ENCODE measurements at places on chromosomes 1 and 21.

DNA sequence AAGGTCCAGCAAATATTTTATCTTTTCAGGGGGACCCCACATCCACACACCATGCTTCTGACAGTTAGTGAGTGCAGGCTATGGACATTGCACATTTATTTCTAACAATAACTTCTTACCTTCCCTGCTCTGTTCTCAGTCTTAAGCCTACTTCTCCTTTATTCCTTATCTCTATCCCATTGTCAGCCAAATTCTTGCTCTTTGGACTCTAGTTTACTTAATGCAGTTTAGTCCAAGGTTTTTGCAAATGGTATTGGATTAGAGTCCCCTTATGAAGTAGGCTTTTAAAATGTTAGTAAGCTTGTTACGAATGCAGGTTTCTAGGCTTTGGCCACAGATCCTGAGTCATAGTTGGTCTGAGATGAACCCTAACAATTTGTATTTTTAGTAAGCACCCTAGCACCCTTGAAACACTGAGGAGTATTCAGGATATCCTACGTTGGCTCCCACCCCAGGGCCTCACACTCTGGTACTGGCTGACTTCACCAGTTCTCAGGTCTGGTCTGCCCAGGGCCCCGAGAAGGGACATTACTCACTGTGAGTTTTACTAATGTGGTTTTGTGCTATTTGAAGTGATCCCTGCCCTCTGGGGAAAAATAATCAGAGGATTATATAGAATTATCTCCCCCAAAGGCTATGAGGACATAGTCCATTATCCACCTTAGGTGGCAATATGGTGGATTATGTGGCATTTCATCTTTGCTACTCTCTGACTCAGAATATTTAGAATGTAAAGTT lies 239.5 kb downstream of the TGFB2 start:
- DNase-seq: no peak

GRCh38 chr1:29344336-29344735 lies 108.0 kb downstream of the PTPRU start:
- DNase-seq: peak; percentile 18

DNA sequence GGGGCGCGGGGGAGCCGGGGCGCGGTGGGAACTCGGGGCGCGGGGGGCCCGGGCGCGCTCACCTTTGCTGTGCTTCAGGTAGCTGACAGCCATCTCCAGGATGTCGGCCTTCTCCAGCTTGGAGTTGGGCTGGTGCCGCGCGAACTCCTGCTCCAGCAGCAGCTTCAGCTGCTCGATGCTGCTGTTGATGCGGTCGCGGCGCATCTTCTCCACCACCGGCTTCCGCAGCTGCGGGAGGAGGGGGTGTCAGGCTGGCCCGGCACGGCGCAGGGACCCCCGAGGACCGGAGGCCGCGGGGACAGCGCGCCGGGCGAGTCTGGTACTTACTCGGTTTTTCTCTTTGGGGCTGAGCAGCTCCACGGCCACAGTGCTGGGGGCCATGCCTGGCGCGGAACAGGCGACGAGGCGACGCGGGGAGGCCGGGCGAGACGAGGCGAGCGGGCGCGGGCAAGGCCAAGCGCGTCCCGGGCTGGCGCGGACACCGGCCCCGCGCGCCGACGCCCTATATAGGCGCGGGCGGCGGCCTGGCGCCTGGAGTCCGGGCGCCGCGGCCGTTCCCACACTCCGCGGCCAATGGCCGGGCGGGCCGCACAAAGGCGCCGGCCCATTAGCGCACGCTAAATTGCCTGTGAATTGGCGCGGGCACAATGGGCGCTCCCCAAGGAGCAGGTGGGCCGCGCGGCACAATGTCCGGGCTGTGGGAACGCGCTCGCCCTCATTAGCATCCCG lies at the start of gene HES5:
Gene HES5 (minus strand): TSS at position 480 of the 729 bp plus-strand sequence. CDS start 99 bp downstream, at position 381.
- peak; percentile 54 for DNase-seq

- no peak for DNase-seq
These were observed 19.7 kb upstream of the LMX1A start for GRCh38 chr1:165376041-165376810.

DNA sequence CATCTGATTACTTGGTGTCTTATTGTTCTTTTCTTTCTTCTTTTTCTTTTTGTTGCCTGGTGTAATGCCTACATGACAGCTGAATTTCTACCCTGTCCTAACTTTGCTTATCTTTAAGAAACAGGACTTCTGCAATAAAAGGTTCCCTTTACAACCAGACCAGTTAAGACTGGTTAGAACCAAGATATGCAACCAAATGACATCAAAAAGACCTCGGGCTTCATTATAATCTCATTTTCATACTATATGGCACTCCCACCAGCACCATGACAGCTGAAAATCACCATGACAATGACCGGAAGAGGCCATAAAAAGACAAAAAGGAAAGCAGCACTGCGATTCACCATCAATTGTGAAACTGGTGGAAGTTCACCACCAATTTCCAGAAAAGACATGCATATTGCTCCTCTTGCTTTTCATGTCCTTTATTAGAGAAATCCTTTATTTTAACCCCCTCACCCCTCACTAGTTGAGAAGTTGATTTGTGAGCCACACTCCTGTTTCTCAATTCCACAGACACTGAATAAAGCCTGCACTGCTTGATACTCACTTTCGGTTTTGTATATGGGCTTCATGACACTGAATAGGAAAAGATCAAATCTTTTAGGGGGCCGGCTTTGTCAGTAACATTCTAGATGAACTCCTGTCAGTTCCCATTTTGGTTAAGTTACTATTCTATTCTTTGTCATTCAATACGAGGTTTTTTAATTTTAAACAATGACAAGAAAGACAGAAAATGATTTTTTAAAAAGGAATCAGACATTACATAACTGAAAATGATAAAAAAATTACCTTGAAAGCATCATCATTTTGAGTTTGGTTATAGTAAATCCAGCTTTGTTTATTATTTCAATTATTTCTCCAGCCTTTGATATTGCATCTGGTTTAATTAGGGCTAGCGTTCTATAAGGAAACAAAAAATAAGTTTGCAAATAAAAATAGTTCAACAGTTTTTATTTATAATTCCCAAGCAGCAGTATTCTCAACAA lies 58.1 kb downstream of the NME7 start:
- peak; percentile 65 for DNase-seq

GRCh38 chr1:174451408-174451807 lies 3.6 kb downstream of the GPR52 start:
- no peak for DNase-seq

GRCh38 chr1:201476670-201477344 lies 7.8 kb upstream of the PHLDA3 start:
- peak; percentile 83 for DNase-seq

DNA sequence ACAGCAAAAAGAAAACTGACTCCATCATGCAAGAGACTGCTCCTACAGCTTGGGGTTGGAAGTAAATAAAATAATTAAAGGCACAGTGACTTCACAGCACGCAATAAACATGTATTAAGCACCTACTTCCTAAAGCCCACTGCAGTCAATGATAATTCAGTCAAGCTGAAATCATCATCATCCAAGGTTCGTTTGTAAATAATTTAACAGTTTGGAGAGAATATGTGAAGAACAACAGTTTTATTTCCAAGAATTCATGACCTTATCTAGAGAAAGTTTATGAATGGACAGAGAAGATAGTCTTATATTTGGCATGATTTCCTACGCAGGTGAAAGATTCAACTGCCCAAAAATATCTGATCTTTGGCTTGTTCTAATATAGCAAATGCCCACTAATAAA lies 86.8 kb downstream of the SMYD3 start:
- no peak for DNase-seq

- peak; percentile 62 for DNase-seq
These were observed 213.0 kb downstream of the LMX1A start for GRCh38 chr1:165143437-165144065.
